ENCODE measurements at places on chromosomes 16 and 17.
A peak's percentile ranks its signal among the peaks of the same experiment; 100 is the strongest.

DNA sequence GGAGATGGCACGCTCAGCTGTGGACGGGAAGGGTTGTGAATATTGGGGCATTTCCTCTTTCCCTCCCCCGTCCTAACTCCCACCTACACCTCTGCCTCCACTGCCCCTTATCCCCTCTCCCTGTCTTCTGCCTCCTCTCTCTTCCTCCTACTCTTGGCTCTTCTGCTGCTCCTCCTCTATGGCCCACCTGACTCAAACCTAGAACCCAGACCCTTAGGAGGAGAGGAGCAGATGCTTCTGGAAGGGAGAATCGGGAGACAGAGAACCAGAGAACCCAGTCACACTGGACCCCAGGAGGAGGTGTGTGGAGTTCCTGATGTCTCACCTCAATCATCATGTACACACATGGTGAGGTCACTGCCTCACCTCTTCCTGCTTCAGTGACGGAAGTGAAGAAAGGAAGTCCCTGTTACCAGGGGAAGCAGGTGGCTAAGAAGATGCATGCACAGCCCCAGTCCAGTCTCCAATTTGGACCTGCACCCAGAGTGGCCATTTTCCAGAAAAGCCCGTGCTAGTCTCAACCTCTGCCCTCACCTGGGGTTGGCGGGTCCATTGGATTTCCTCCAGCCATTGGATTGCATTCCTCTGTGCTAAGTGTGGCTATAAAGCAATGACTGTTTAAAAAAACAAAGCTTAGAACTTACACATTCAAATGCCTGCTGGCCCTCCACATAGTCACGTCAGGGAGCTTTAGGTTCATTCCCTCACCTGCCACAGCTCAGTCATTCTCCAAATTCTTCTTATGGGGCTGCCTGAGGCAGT is 4.0 kb downstream of the RNF222 start:
- DNase-seq = no peak

GRCh38 chr16:35258381-35258780 is 1799.0 kb downstream of the TP53TG3F start:
- DNase-seq = no peak

DNA sequence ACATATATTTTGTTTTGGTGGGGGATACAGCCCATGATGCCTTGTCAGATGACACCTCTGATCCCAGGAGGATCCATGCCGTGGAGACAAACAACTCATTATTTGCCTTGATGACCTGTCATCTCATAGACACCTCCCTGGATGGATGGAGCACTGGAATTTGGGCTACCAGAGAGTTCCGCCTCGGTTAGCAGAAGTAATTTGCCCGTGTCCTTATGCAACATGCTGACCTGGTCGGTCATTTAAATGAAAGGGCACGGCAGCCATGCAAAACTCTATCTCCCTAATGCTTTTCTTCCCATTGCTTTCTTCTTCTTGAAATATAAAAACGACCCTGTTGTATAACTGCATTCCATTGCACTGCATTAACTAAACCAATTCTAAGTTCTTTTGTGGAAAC is 145.3 kb downstream of the GRIN2A start:
- DNase-seq = no peak

DNA sequence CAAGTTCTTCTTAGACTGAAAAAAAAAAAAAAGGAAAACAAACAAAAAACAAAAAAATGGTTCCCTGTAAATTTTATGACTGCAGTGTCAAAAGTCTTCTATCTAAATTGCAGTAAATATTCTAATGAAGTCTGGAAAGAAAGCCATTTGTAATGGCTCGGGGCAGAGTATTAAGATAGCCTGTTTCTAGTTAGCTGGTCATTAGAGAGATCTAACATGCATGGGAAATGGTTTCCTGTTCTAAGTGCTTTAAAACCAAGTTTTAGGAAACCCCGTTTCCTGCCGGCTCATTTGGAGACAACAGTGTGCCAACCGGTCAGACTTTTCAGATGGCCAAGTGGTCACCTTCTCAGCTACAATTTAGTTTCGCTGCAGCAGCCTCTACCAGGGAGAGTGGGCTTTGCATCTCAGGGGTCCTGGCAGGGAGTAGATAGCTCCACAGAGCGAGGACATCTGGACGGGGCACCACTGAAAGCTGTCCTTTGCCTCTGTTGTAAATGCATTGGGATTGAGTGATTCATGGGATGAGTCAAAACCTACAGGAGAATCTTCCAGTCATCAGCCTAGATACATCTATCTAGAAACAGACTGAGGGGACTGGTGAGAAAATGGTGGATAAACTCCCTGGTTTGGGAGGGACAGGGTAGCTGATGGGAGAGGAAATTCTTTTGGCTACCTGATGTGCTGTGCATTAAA is 473.2 kb upstream of the SALL1 start:
- DNase-seq = no peak

DNA sequence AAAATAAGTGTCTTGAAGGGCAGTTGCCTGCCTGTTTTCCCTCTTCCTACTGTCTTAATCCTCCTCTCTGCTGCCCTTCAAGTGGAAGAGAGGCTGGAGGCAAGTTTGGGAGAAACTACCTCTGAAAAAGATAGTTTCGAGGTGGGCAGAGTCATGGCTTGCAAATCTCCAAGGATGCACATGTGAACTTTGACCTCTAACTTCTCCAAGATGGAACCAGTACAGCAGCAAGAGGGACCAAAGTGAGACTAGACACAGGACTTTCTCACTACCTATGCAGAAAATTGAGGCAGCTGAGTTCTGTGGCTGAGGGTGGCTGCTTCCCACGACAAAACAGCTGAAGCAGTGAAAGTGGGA is 887 bp upstream of the KCNH4 start:
- no peak for DNase-seq

- DNase-seq = no peak
Measured at GRCh38 chr17:38893607-38894006, 23.7 kb downstream of the LASP1 start.

GRCh38 chr16:12188061-12188934 is 211.8 kb downstream of the SNX29 start:
- DNase-seq = no peak

DNA sequence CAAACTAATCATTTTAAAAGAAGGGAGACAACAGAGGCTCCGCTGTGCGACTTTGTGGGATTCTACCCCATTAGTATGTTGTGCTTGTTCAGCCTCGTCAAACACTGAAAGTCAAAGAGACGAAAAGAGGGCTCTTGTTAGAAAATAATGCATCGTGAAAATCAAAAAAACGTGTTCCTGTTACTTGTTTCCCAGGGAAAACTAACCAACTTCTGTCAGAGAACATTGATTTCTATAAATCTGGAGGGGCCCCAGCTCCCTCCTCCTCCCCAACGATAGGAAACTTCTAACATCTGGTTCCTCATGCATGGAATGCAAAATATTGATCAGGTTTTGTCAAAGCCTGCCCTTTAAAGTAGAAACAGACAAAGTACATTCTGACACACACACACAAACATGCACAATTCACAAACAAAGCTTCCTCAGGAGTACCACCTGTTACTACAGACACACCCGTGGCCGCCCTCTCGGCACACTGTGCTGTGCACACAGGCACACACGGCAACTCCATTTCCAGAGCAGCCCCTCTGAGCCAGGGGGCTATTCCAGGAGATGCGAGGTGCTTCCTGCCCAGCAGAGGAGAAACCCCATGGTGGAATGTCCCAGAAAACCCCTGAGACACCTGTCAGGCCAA is 151.3 kb downstream of the ZFHX3 start:
- no peak for DNase-seq

- peak; percentile 31 for DNase-seq
Measured at GRCh38 chr16:48596326-48596725, 13.7 kb downstream of the N4BP1 start.

GRCh38 chr17:2034157-2034556 is 4.2 kb downstream of the DPH1 start:
- no peak for DNase-seq

DNA sequence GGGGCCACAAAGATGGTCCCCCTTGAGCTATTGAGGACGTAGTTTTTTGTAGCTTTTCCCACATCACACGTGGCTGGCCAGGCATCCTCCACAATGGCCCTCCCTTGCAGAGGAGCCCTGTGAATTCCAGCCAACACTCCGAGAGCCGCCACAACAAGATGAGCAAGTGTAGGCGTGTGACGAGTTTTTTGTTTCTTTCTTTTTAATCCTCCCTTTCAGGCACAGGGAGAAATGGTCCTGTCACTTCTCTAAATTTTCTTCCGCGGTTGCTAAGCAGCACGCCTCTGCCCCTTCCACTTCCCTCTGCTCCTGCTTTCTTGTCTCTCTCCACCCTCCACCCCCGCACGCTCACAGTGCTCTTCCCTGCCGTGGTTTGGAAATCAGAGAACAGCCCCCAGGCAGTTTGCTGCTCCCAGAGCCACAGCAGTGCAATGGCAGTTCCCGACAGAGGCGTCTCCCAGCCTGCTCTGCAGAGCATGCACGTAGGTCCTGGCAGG is 68.0 kb upstream of the MRTFB start:
- DNase-seq = peak; percentile 13

- DNase-seq = no peak
Measured at GRCh38 chr17:76381633-76382350, 2.6 kb upstream of the SPHK1 start.

DNA sequence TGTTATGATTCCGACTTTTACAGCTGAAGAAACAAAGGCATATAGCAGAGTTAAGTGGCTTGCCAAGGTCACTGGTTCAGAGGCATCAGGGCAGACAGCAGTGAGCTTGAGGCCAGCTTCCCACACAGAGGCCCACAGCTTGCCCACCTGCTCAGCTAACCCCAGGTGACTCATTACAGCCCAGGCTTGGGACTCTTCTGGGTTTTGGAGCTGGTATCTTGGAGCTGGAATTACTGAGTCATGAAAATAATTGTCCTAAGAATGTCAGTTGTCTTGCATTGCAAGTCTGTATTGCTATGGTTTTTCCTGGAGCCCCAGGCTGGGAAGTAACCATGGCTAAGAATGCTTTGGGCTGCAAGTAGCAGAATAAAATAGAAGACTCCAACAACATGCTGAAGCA is 32.4 kb upstream of the IRX3 start:
- DNase-seq = no peak

Data from GM20000 (cell line).